ENCODE measurements at places on chromosomes 16 and 17.

DNA sequence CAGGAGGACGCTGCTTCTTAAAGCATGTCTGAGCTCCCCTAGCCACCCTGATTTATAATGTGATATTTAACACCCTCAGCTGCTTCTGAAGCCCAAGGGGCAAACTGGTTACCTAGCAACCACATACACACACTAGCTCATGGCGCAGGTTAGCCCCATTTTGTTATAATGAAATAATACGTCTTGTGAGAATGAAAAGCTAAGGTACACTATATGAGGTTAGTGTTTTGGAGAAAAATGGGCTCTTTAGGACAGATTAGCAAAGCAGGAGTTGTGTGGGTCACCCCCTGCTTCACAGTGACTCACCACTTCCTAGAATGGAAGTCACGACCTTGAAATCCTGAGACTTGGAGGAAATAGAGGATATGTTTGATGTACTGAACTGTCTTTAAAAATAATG is 404.8 kb upstream of the HSBP1 start:
- DNase-seq, result no peak

DNA sequence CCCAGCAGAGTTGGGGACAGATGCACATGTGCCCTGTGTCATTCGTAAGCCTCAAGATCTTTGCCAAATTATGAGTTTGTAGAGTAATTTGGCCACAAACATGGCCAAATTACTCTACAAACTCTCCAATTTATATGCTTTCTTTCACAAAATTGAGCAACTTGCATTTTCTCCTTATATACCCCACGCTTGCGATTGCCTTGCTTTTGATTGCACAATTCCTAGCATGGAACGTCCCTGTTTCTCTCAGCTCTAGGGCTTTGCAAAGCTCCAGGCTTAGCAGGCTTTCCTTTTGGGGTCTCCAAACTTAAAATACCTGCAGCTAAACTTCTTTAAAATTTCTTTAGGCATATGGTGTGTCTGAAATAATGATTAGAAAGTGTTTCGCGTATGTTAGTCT is 28.5 kb upstream of the MAF start:
- DNase-seq, result no peak

GRCh38 chr17:14505606-14506005 is 204.7 kb downstream of the HS3ST3B1 start:
- no peak for DNase-seq

DNA sequence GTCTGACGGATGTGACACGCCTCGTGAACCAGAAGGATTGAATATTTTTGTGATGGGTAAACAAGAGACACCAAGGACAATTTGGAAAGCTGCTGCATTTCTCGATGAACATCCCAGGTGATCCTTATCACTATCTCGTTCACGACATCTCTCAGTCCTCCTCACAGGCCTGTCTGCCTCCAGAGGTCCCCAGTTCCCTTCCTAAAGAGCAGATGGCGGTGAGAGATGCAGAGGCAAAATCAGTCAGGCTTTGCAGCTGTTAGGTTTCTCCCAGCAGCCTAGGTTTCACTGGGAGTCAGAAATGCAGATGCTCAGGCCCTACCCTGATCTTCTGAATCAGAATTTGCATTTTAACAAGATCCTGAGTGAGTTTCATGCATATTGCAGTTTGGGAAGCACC is 23.6 kb downstream of the SCPEP1 start:
- DNase-seq, result no peak

GRCh38 chr16:29315916-29316517 is 90.5 kb downstream of the NPIPB11 start:
- no peak for DNase-seq

DNA sequence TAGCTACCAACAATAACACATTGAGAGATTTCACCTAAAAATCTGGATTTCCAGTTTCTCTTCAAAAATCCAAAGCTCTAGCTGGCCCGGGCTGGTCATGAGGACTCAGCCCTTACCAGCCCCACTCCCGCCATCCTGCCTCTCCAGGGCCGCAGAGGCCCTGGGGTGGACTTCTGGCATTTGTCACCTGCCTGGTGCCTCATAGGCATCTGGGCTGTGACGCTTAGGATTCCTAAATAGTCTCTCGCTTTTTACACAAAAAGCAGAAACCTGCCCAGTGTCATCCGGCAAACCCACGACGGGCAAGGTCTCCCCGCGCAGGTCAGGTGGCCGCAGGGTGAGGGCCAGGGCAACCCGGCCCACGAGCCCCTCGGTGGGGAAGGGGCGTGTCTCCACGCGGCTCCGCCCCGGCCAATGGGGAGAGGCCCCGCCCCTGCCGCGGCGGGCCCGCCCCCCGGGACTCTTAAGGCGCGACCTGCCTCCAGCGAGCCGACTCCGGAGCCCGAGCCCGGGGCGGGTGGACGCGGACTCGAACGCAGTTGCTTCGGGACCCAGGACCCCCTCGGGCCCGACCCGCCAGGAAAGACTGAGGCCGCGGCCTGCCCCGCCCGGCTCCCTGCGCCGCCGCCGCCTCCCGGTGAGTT is at the start of gene VASN:
Gene VASN, plus strand, starts transcription at position 492 of the 644 bp plus-strand sequence. CDS start 9,030 bp downstream, outside the sequence.
- peak; percentile 73 for DNase-seq

DNA sequence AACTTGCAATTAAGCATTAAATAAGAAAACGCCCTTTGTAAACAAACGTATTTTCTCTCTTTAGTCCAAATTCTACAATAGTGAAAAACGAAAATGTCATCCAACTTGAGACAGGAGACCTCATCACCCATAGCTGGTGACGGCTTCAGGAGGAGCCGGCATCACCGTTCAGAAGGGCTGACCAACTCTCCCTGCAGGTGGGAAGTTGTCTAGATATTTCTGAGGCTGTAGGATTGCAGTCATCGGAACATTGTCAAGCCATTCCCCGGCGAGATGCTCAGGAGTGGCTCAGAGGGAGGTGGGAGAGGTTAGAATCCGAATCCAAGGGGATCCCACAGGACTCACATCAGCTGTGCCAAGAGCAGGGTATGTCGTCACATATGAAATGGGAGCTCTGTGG is 76.7 kb downstream of the RBFOX3 start:
- no peak for DNase-seq

DNA sequence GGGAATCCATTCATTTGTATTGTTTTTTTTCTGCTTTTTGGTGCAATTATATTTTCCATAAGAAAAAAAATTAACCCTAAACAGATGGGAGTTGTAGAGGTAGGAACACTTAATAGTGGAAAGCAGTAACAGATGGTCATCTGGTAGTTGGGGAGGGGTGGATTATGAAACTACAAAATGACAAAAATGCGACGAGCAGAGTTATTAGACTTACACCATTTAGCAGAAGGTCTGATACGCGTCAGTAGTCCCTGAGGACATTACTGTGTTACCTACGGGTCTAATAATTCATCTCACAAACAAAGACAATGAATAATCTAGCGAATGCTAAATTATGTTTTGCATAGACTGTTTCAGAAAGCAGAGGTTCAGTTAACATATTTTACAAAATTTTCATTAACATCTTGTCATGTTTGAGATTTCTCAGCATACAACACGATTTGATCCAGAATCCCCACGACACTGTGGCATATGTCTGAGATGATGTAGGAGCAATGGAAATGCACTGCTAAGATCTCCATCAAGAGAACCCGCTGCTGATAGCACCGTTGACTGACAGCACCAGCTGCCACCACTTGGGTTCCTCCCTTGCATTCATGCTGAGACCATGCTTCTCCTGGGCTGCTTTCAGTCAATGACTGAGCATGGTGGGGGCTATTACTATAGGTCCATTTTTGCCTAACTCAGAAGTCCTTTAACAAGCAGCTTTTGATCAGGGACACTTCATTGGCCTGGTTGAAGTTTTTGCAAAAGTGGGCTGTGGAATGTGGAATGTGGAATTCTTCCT is 182.2 kb upstream of the CPHXL start:
- DNase-seq, result no peak

- DNase-seq, result no peak
Measured at GRCh38 chr17:76304226-76305134, 3.6 kb downstream of the QRICH2 start.

GRCh38 chr17:34739386-34739785 is 160.0 kb downstream of the TMEM132E start:
- DNase-seq, result no peak

- no peak for DNase-seq
Measured at GRCh38 chr17:35373984-35374765, 754 bp upstream of the SLFN11 start.

DNA sequence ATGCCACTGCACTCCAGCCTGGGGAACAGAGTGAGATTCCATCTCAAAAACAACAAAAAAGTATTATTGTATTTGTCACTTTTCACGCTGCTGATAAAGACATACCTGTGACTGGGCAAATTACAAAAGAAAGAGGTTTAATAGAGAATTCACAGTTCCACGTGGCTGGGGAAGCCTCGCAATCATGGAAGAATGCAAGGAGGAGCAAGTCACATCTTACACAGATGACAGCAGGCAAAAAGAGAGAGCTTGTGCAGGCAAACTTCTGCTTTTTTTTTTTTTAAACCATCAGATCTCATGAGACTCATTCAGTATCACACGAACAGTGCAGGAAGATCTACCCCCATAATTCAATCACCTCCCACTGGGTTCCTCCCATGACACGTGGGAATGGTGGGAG is 41.5 kb upstream of the ETV4 start:
- no peak for DNase-seq

- no peak for DNase-seq
Measured at GRCh38 chr17:27531469-27531961, 75.3 kb downstream of the KSR1 start.

GRCh38 chr17:60704170-60704569 is 26.5 kb downstream of the BCAS3 start:
- DNase-seq, result no peak

GRCh38 chr16:89386306-89387185 is 103.8 kb downstream of the ANKRD11 start:
- no peak for DNase-seq

DNA sequence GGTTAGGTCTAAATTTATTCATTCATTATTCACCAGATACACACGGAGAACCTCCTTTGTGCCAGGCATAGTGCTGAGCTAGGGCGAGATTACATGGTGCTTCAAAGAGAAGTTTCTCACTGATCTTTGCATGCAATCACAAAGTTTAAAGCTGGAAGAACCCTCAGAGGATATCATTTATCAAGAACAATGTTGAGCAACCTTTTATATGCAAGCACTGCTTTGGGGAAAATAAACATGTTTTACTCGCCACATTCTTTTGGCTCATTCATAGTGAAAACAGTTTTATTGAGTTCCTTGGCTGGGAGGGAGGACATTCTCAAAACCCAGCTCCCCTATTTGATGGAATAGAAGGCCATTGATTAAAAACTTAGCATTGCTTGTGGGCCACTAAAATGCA is 49.8 kb upstream of the XYLT1 start:
- DNase-seq, result no peak

- DNase-seq, result no peak
Measured at GRCh38 chr17:55969562-55970324, 183.5 kb upstream of the ANKFN1 start.

DNA sequence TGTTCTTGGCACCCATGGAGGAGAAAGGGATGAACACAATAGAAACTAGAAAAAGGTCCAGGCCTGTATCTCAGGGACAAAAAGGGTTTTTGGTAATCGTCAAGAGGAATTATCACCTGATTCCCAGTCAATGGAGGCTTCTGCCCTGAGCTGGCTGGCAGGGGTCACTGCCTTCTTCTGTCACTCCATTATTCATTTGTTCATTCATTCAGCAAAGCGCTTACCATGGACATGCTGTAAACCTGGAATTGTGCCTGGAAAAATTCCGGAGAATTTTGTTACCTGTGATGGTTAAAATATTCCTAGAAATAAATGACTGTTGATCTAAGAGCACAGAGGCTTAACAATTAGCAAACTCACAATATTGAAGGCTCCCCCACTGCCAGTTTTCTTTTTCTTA is 212.3 kb downstream of the SHISA9 start:
- no peak for DNase-seq

DNA sequence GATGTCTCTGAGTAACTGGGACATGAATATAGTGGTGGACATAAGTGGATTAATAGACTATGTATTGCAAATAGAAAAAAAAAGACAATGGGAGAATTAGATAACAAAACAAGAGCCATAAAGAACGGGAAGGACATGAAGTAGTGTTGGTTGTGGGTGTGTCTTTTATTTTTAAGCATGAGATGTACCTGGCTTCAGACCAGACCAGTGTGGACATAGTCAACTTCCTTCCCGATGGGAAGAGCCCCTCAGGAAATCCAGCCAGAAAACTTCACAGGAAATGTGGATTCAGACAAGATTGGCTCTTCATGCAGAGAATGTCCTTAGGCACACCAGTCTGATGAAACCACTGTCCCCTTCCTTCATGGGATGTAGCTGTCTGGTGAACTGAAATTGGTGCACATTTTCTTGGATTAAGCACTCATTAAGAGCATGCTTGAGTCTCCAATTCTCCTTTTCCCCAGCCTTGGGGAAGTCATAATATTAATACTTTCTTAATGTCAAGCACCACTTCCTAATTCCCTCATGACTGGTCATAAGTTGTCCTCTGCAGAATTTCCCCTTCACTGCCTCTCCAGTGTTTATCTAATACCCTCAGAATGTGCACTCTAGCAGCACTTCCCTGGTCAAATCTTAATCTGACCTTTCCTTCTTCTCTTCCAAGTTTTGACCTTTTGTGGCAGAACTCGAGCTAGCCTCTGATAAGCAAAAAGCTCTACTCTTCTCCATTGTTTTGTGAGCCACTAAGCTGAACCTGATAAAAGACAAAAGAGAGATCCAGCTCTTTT is 350.6 kb upstream of the MAF start:
- DNase-seq, result no peak

DNA sequence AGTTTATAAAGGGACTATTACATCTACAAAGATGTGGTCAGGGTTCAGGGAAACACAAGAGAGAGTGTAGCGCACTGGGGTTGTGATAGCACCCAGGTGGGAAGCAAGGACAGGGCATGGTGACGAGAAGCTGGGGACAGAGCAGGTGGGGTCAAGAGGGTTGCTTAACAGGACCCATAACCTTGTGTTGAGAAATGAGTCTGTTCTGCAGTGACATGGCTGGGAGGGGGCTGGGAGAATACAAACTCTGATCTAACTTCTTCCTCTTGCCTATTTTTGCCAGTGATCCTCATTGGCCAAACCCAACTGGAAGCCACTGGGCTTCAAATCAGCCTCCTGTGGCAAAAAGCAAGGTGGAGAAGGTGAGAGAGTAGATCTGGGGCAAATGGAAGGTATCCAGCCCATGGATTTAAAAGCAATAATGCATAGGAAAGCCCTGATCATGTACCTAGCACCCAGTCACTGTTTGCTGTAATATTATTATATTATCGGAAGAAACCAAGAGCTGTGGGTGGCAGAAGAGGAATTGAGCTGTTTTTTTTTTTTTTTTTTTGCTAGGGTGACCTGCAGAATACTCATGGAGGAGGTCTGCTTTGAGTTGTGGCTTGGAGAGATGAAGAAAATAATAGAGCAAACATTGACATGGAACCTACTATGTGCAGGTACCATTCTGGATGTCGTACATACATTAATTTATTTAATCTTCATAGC is 76.9 kb upstream of the ZFHX3 start:
- DNase-seq, result no peak

Measured in activated naive CD4-positive, alpha-beta T cell (primary cell).